ENCODE measurements at places on chromosomes 3 and 15.

DNA sequence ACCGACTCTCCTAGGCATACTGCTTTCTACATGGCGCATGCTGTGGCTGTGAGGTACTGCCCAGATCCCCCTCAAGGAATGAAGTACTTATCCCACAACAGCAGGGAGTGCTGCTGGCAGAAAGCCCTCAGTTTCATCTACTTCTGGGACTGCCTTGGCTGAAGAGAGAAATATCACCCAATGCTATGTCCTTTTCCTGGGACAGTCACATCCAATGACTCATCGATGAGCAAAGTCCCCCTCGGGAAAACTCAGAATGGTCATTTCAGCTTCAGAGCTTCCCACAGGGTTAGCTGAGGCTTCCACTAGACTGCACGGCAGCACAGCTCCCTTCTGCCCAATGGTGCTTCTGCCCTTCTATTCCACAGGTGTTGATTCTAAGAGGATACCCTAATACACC is 3.6 kb upstream of the NMD3 start:
- DNase-seq = no peak

DNA sequence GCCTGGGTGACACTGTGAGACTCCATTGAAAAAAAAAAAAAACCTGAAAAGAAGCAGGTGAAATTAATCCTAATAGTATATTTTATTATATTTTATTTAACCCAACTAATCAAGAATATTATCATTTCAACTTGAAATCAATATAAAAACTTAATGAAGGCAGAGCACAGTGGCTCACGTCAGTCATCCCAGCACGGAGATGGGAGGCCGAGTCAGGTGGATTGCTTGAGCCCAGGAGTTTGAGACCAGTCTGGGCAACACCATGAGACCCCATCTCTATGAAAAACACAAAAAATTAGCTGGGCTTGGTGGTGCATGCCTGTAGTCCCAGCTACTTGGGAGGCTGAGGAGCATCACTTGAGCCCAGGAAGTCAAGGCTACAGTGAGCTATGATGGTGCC is 33.3 kb upstream of the SLC41A3 start:
- DNase-seq = no peak

- DNase-seq = no peak
Observed at GRCh38 chr3:144244662-144245061, 273.0 kb downstream of the DIPK2A start.

DNA sequence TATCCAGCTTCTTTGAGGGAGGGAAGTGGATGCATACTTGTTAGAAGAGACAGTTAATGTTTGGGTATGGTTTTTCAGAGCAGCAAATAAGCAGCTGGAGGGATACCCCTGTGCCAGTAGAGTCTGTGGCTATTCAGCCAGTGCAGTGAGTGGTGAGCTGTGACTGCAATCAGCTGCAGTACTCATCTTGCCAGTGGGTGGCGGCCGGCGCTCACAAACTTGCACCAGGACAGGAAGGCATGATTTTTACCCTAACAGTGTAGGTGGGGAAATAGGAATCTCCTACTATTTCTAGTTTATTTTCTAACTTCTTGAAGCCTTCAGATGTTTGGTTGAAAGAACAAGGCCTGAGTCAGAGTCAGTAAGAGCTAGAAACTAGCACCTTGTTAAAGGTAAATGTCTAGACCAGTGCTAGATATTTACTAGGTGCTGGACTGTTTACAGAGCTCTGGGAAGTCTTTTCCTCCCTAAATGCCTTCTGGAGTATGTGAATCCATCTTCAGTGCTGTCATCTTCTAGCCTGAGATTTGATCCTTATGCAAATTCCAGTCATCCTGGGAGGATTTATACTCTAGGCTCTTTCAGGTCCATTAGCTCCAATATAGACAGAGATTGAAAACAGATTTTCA is 23.6 kb downstream of the TIMP4 start:
- DNase-seq = peak; percentile 73

GRCh38 chr3:170137986-170138385 is 43.5 kb downstream of the PHC3 start:
- DNase-seq = no peak

DNA sequence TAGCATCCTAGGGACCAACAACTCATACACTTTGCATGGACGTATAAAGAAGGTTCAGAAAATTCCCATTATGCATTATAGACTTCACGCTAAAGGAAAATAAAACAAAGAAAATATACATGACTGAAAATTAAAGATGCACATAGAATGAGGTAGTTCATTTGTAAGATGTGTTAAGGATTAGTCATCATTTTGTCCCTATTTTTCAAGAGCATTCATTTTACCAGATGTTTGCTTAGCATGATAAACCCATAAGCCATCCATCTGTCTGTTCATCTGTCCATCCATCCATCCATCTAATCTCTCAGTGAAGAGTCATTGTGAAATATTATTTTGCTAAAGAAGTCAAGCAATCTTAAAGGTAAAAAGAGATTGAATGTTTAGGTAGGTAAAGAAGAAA is 80.3 kb downstream of the TFG start:
- DNase-seq = no peak

- DNase-seq = no peak
Observed at GRCh38 chr3:112382543-112383160, 49.7 kb downstream of the CD200 start.

DNA sequence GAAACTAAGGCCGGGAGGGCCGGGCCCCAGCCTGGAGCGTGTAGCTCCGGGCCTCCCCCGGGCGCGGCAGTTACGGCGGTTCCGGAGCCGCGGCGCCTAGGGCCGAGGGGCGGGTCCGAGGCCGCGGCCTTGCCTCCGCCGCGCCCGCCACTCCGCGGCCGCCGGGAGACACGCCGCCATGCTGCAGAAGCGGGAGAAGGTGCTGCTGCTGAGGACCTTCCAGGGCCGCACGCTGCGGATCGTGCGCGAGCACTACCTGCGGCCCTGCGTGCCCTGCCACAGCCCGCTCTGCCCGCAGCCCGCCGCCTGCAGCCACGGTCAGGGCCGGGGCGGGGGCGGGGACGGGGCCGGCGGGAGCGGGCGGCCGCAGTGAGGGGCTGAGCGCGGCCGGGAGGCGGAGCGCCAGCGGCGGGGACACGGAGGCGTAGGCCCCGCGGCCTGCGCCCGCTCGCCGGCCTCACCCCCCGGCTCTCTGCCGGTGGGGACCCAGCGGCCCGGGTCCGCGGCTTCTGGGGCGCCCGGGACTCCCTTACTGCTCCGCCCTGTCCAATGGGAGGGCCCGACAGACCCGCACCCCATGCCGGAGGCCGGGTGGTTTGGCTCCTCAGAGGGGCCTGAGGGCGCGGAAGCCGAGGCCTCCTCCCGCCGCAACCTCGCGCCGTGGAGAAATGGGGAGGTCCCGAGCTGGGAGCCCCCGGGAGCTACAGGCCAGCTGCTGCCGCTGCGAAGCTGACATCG is at the start of gene DIS3L:
DIS3L (plus strand) TSS at position 150 of the 738 bp plus-strand sequence; CDS start at position 179, 29 bp downstream.
- DNase-seq = no peak

GRCh38 chr15:57031082-57031481 is 112.6 kb downstream of the TCF12 start:
- no peak for DNase-seq

DNA sequence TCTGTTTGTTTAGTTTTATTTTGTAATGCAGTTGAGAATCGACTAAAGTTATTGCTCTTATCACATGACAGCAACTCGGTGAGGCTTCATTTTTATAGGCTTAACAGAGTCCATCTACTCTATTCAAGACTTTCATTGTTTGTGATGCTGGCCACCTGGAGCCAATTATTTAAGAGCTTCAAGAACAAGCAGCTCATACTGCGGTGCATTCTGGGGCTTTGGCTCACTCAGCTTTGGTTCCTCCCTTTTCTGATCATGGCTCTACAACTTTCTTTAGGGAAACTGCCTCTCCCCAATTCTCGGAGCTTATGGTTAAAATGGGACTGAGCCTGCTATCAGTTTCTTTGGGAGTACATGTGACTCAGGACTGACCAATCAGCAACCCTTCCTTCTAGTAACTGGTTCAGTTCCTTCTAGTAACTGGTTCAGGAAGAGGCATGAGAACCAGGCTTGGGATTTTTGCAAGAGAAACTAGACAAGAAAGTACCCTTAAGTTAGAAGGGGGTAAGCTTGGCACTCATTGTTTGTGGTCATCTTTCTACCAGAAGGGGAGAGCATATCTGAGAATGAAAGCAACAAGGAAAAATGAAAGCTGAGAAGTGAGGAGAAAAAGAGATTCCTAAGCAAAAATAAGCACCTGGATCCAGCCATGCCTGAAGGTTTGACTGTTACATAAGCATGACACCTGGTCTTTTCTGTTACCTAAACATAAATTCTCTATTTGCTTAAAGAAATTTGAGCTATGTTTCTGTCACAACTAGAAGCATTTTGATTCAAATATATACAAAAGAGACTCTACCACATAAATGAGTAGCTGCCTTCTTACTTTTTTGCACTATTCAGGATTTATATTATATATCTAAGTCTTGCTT is 24.1 kb upstream of the ARHGEF3 start:
- DNase-seq = no peak

DNA sequence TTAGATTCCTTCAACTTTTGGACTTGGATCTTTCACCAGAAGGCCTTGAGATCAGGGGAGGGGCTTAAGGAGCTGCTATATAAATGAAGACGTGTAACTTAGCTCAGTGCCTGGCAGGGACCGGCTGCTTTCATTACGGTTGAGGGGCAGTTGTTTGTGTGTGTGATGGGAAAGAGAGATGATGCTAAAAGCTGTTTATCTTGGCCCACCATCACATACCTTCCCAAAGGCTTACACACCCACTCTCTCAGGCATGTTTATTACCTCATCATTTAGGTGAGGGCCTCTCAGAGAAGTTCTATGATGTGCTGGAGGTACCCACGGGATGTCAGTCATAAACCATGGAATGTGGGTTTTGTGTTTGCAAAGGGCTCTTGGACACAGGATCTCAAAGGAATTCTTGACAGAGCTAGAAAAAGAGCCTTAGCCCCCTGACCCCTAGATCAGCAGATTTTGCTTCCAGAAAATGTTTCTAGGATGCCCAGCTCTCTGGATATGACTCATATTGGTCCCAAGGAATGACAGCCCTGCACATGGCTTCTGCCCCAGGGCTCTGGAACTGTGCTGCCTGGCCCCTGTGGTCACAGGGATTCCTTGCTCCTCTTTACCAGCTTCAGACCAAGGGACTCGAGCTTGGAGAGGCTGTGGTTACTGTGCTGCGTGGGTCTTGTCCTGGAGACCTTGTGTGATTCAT is 15.9 kb upstream of the SMAD3 start:
- no peak for DNase-seq

DNA sequence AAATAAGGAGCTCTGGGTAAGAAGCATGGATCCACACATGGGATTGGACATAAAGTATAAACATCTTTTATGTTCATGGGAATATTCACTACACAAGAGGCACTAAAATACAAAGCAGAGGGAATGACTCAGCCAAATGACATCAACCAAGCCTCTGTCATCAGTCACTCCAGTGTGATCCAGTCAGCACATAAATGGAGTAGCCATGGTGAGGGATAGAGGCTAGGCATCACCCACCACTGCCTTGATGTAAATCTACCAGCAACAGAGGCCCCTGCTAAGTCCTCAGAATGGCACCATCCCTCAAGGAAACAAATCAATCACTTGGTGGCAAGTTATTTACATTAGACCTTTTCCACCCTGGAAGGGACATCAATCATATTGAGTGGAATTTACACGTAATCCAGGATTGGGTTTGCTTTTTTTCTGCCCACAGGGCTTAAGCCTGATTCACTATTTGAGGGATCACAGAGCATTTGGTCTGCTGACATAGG is 27.2 kb downstream of the VEPH1 start:
- DNase-seq = no peak

DNA sequence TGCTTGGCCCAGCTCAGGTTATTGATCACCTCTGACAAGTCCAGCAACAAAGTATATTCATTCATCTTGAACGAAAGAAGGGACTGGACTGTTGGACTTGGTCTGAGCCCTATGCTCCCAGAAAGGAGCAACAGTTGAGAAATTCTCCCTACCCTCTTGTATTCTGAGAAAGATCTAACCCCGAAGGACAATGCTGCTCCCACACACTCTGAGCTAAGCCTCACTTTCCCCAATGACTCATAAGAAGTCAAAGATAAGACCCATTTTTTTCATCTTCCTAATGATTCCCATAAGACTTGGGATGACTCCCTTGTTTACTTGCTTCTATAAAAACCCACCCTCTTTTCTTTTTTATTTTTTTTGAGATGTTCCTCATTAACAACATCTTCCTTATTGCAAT is 549.4 kb upstream of the MDFIC2 start:
- DNase-seq = no peak

DNA sequence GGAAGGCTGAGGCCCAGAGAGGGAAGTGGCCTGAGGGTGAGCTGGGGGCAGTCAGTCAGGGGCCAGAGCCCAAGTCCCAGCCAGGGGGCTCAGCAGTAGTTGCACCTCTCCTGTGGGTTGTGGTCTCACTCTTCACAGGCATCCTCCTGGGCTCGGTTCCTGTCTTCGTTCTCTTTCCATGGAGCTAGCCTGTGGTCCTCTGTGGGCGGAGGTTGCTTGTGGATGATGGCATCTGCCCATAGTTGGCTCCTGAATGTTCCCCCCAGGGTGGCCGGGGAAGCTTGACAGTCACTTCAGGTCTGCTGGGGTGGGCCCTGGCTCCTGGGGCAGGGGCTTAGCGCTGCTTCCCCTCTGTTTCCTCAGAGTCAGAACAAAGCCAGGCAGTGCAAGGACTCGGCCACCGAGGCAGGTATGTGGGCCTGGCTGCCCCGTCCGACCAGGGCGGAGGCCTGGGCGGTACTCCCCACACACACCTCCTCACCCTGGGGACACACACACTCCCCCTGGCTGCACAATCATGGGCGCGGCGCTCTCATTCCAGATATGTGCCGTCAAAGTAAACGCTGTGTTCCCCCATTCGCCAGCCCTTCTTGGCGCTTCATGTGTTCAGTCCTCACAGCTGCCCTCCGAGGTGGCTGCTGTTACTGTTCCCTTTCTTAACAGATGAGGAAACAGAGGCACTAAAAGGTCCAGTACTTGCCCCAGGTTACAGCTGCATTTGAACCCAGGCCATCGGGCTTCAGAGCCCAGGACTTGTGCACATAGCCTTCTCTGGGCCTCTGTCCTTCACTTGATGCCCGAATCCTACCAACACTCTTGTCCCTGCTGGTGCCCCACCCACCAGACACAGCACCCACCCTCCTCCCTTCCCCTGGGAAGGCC is 34.5 kb downstream of the PSTPIP1 start:
- DNase-seq = peak; percentile 16

GRCh38 chr3:64571982-64572381 is 115.8 kb downstream of the ADAMTS9 start:
- no peak for DNase-seq

DNA sequence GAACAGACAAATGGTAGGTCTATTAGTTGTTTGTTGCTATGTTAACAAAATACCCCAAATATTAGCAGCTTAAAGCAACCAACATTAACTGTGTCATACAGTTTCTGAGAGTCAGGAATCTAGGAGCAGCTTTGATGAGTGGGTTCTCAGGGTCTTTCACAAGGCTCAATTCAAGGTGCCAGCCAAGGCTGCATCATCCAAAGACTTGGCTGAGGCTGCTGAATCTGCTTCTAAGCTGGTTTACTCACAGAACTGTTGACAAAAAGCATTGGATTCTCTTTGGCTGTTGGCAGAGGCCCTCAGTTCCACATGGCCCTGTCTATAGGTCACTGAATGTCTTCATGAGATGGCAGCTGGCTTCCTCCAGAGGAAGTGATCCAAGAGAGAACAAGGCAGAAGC is 40.3 kb upstream of the TSC22D2 start:
- no peak for DNase-seq

GRCh38 chr3:81702126-81702525 is 59.3 kb downstream of the GBE1 start:
- DNase-seq = no peak

Data from omental fat pad (tissue), 4 donors.